Transverse colon (tissue), 4 donors: ENCODE measurements at places on chromosomes 7 and 10. TPM values are rescaled to one million over a fixed set of nuclear protein-coding genes. Genes with fewer than 3 reads are reported as not detected.

The AMZ1 gene
- total RNA-seq = not detected

- DNase-seq = peak; percentile 97
Measured at GRCh38 chr7:150378853-150379440, at the start of gene ZNF775. TSS of gene ZNF775 (plus strand) at chr7:150379330. CDS start at chr7:150388471, 9,141 bp downstream.

- peak; percentile 39 for DNase-seq
Measured at GRCh38 chr7:105776068-105776790, 100.2 kb downstream of the ATXN7L1 start.

GRCh38 chr7:131489881-131490280, 66.5 kb downstream of the PODXL start:
- DNase-seq = no peak

- no peak for DNase-seq
Measured at GRCh38 chr10:53638006-53638405, 865.4 kb upstream of the MBL2 start.

DNA sequence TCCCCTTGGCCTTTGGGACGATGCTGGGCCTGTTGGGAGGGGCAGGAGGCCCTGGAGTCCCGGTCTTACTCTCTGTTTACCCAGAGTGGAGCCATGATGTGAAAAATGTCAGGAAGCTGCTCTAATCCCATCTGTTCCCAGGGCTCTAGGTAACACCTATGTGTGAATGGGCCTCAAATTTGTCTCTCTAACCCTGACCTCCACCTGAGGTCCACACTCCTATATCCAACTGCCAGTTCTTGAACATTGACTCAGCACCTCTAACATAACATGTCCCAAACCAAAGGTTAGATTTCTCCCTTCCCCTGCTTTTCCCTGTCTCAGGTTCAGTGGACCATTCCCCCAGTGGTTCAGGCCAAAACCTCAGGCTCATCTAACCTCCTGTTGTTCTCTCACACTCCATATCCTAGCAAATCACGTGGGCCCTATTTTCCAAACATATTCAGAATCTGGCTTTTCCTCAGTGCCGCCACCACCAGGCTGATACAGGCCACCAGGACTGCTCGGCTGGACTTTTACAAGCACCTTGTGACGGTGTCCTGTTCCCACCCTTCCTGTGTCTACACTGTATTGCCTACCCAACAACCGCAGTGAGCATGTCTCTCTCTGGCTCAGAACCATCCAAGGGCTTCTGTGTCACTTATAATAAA, 130.6 kb downstream of the ATXN7L1 start:
- DNase-seq = no peak
